Stimulated activated CD8-positive, alpha-beta memory T cell treated with anti-CD3 and anti-CD28 coated beads, Interleukin-15, amount 100 ng/mL, for 48 hours (primary cell): ENCODE measurements at places on chromosomes 4 and X.

DNA sequence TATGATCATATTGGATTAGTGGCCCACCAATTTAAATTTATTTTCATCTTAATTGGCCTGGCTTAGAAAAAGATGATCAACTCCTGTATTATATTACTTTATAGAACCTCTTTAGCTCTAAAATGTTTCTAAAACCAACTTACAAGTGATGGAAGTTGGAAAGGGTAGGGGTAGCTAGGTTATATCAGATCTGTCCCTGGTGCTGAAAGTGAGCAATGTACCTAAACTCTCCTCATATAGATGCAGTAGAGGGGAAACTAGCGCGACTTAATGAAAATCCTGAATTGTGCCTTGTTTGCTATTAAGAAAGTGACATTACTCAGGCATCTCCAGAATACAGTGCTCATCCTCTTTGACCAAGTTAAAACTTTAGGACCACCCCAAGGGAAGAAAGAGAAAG is 7.5 kb upstream of the PTCHD1 start:
- DNase-seq: no peak

DNA sequence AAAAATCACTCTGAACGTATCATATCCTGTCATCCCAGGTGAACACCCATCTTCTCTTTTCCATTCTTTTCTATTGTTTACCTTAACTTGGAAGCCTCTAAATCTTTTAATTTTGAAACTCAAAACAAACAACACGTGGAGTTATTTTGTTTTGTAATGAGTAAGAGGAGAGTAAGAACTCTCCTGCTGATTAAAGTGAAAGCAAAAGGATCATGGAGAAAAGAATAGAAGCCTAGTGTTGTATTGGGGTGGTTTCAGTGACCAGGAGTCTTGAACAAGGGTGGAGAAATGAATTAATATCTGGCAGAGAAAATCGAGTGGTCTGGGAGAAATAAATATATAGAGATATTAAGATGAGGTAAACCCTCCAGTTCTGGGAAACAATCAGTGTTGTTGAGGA is 237.4 kb upstream of the UGT8 start:
- no peak for DNase-seq

DNA sequence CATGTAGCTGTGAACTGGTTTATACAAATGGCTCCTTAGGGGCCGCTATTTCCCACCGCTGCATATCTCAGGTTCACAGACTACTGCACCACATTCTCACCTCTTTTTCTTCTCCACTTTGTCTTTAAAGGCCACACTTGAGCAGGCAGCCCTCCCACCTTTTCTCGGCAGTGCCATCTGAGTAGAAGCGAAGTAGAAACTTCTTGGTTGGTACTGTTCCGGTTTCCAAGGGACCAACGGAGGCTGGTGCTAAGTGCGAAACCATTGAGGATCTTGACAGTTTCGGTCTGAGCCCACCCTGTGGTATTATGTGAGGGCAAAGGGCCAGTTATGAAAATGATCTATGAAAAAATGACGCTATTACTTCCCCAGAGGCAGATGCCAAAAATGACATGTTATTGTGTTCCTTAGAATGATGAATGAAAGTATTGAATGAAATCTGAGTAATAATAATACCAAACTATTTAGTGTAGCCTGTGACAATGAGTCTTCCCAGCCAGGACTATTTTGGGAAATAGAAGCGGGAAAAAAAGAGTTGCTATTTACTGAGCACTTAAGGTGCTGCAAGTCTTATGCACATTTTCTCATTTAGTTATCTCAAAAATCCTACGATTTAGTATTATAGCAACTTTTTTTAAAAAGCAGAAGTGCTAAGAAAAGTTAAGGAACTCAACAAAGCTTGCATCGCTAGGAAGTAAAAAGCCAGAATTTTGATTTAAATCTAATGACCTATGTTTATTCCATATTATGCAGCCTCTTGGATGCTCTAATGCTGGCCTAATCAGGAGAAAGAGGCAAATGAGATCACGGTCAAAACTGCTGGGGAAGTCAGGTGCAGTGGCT is 29.6 kb upstream of the CHRNA9 start:
- DNase-seq: peak; percentile 59

GRCh38 chrX:140762061-140762460 is 52.5 kb downstream of the LINC00632 start:
- no peak for DNase-seq

- DNase-seq: no peak
These were observed 71.4 kb downstream of the AREG start for GRCh38 chr4:74516303-74516702.

- no peak for DNase-seq
These were observed 644.4 kb downstream of the TRIML1 start for GRCh38 chr4:188783606-188784160.

- DNase-seq: peak; percentile 94
These were observed at the start of gene RPL34 for GRCh38 chr4:108620101-108620932. RPL34 (plus strand) TSS chr4:108620576; CDS start chr4:108621960, 1,384 bp downstream.

- no peak for DNase-seq
These were observed 25.5 kb downstream of the SCD5 start for GRCh38 chr4:82773057-82773456.

DNA sequence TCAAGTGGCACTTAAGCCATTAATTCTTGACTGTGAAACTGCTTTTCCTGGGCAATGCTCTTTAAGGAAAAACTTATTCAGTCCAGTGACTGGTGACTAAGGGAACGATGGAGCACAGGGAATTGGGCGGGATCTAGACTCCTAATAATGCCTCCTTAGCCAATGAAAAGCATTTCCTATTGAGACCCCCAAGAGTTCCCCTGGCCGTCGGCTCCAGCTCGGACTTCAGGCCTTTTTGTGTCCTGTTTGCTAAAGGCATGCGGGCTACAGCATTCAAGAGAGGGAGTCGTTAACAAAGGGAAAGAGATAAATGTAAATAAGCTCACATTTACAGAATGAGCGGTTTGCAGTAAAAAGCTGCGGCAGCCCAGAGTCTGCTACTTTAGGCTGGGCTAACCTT is at the start of gene LPAR4:
Gene LPAR4 (plus strand): TSS at position 232 of the 400 bp plus-strand sequence. CDS start 7,150 bp downstream, outside the sequence.
- no peak for DNase-seq

DNA sequence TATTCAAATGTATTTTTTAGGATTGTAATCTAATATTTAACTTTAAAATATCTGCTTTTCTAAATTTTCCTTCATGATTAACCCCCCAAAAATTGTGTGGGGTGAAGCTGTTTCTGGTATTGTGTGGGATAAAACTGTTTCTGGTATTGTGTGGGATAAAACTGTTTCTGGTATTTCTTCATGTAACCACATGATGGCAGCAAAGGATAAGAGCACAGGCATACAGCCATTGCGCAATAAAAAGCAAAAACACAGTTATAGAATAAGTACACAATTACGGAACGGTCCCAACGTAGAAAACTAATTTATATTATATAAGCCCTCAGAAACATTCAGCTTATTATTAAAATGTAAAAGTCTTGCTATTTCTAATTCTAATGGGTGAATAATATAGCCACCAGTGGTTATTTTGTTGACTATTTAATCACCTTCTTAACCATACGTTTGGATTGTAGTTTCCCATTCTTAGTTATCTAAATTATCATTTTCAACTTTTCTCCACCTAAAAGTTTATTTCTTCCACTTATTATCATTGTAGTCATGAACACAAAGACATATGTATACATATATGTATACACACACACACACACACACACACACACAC is 333.9 kb upstream of the FSTL5 start:
- no peak for DNase-seq

DNA sequence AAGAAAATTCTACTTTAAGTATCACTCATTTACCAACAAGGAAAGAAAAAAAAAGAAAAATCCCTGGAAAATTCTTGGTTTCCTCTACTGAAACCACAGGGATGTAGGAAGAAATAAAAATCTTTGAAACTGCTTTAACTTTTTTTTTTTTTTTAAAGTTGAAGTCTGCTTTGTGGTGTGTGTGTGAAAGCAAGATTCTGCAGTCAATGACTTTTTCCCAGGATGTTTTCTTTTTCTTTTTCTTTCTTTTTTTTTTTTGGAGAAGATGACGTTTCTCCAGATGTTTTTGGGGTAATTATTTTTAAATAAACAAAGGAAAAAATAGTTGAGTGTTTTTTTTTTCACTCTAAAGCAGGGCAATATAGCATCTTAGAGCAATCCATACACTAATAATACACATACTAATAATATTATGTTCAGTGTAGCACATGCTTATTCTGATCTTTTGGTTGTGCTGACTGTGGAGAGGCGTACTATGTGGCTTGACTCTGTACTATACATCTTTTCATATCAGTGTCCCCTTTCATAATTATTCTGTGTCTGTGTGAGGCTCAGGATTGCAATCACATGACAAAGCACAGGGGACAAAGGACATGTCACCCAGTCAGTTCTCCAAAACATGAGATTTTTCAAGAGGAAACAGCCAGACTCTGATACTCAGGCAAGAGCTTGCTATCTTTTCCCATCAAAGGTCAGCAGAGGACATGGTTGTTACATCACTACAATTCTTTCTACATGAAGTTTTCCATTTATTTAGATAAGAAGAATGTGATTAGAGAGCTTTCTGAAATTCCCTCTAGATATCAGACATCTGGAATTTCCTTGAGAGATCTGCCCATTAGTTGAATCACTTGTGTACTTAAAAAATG is 111.0 kb downstream of the PDE5A start:
- DNase-seq: no peak

DNA sequence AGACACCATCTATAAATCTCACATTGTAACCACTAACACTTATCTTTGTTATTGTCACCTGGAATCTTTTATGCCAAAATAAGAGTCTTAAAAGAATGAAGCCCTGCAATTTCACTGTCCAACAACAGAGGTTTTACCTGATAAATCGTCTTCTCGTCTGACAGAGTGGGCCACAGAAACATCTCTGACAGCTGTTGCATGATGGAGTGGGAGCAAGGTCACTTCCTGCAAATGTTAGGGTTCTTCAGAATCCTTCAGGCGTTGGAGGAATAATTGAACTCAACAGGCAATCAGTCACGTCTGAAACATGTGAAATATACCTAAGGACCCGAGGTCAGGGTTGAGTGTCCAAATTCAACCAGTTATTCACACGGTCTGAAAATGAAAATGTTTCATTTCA is 353.6 kb downstream of the TRIML1 start:
- no peak for DNase-seq
